NB4 (cell line): ENCODE measurements at places on chromosomes 6 and 20.

DNA sequence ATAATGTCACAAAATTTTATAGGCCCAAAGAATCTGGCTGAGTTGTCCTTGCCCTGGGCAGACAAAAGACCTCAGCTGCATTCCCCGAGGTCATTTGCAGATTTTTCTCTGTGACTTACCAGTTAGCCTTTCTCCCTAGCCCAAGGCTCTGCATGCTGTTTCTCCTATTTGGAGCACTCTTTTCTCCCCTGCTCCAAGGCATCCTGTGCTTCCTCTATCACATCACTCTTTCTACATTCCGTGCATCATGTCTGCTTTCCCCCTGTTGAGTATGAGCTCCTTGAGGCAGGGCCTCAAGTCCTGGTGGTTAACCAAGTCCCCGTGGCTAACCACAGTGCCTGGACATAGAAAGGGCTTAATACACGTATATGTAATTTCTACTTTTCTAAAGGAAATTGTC lies 593 bp upstream of the GSTA3 start:
- DNase-seq: peak; percentile 45

DNA sequence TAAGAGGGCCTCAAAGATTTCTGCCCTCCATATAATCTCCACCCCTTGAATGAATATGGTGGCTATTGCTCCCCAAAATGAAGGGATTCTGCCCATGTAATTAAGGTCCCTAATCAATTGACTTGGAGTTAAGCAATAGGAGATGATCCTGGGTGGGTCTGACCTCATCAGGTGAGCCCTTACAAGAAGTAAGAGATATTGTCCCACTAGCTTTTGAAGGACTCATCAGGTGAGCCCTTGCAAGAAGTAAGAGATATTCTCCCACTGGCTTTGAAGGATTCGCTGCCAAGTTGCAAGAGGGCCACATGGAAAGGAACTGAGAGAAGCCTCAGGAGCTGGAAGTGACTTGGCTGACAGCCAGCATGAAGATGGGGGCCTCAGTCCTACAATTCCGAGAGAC lies 103.4 kb downstream of the BMP7 start:
- DNase-seq: no peak

- DNase-seq: no peak
Observed at GRCh38 chr6:122042380-122042779, 357.1 kb upstream of the HSF2 start.

- DNase-seq: no peak
Observed at GRCh38 chr20:10658876-10659632, 14.7 kb downstream of the JAG1 start.

GRCh38 chr20:53369871-53370270 lies 223.8 kb downstream of the ZNF217 start:
- DNase-seq: no peak

DNA sequence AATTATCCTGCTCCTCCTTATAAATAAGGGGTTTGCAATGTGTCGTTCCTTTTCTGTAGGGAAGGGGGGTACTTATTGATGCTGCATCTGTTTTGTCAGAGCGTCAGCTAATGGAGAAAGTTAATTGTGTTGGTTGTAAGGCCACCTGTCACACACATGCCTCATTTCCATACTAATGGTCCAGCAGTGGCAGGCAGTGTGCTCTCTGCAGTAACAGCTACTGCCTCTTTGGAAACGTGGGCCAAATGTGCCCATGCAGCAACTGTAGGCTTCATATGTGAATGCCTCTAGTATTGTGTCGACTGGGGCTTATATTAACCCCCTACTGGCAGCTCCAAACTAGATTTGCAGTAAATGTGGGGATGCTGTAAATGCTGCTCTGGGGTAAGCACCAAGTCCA lies 56.3 kb upstream of the OLIG3 start:
- DNase-seq: no peak

DNA sequence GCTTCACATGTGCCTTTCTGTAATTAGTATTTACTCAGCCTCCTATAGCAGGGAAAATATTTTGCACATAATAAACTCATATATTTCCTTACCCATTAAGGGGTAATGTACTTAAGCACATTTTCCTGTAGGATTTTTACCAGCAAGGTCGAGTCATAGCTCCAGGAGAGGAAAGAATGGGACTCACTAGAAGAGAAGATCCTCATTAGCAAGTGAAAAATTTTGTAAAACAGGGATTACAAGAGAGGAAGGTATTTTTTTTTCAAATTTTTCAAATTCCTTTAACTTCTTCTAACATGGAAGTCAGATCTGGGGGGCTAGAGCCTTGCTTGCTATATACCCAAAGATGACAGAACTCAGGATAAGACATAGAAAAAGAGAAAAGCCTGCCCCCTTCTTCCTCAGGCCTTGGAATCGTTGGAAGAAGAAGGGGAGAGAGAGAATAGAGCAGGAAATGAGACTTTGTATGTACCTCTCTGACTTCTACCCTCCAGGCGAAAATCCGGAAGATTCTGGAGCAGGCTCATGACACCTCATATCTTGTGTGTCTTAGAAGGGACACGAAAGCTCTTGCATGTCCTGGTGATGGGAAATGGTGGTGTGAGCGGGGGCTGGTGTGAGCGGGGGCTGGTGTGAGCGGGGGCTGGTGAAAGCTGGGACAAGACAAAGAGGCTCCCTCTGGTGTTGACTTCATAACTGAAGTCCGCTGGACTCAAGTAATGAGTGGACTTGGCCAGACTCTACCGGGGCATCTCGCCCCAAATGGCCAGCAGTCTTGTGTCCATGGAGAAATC lies 256.9 kb upstream of the PLCB4 start:
- no peak for DNase-seq

DNA sequence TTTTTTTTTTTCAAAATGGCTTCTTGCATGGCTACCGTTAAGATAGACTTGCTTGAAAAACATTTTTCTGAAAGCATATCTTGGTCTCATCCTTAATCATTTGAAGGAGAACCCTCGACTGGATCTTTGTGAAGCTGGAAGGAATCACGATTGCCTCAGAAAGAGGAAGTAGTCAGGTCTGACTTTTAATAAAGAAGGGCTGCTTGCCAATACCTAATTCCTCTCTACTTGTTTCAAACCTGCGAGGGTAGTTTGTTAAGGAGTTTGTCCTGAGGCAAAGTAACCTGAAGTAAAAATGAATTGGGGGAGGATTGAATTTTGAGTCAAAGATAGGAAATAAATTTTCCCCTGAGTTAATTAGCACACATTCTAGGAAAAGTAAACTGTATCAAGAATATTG lies 288.1 kb upstream of the MAP3K7 start:
- no peak for DNase-seq

- no peak for DNase-seq
Observed at GRCh38 chr20:9402546-9402945, 111.8 kb upstream of the LAMP5 start.

GRCh38 chr20:17570347-17571152 lies 675 bp downstream of the DSTN start:
- DNase-seq: peak; percentile 66

DNA sequence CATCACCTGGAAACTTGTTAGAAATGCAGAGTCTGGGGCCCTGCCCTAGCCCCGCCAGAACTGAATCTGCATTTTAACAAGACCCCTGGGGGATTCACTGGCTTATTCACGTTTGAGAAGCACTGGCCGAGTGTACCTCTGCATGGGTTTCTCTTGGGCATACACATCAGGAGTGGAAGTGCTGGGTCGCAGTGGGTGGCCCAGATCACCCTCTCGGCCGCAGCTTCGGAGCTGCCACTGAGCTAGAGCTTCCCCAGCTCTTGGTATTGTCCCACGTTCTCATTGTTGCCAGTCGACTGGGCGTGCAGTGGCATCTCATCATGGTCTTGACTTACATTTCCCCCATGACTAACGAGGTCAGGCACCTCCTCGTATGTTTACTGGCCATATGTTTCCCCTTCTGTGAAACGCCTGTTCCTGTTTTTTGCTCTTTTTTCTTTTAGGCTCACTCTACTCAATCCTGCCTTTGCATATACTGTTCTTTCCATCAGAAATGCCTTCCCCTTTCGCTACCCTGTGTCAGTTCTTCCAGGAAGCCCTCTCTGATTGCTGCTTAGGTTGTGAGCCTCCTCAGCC lies 3.0 kb upstream of the DLGAP4 start:
- DNase-seq: peak; percentile 65

DNA sequence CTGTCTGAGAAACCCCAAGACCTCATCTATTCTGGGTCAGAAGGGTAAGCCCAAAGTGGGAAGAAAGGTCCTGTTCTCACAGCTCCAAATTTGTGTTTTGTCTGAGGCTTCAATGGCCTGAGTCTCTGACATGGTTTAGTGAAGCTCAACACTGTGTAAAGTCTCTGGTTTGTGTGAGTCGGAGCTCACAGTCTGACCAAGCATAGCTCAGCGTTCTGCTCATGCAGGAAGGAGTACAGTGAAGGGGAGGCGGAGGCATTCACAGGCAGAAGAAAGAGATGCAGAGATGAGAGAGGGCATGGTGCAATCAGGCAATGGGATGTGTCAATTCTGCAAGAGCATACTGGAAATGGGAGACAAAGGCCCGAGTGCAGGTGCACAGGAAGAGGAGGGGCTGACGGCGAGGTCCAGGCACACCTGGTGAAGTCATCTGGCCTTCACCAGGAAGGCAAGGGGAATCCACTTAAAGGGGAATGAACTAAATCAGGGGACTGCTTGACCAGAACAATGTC lies 463.0 kb upstream of the AGPAT4 start:
- no peak for DNase-seq

GRCh38 chr20:32541323-32542258 lies 43.5 kb downstream of the NOL4L start:
- DNase-seq: no peak

GRCh38 chr6:158050955-158051354 lies 69.3 kb downstream of the SYNJ2 start:
- no peak for DNase-seq

DNA sequence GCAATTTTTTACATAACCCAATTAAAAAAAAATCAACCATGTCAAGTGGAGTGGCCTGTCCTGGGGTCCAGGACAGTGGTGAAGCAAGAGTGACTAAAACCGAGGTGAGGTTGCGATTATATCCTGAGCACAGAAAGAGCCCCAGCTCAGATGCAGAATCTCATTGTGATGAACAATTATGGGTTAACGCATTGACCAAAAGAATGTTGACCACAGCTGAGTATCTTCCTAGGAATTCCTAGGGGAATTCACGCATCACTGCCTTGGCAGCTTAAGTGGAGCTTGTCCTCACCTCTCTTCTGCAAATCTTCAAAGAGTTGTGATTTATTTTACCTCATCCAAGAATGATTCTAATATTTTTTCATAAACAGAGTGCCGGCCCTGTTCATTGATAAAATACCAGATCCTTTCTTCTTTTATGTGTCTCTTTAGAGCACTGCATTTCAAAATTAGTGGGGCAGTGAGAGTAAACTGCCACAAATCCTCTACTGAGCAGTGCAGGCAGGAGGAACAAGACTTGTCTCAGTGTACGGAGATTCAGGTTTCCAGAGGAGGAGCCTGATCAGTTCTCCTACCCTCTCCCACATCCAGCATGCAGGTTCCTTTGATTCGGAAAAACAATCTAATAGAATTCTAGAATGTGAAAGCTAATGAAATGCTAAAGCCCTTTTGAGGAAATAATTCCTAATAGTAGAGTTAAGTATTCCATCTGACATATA lies 60.1 kb upstream of the ZNF184 start:
- DNase-seq: no peak

GRCh38 chr6:43412541-43412940 lies 14.8 kb upstream of the ABCC10 start:
- no peak for DNase-seq

DNA sequence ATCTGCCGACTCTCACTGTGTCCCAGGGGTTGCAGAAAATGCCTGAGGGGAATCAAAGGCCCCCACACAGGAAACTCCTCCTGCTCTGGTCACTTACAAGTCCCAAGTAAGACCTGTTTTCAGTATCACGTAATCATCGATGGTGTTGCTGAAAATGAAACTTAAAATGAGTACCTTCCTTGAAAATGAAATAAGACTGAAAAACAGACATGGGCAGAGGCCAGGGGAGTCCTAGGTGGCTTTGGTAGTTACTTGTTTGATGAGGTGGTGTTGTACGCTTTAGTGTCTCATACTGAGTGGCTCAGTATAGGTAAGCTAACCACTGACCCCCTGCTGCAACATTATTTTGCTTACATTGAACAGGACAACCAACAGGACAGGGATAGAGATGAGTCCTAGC lies 43.0 kb upstream of the SYNCRIP start:
- DNase-seq: no peak

DNA sequence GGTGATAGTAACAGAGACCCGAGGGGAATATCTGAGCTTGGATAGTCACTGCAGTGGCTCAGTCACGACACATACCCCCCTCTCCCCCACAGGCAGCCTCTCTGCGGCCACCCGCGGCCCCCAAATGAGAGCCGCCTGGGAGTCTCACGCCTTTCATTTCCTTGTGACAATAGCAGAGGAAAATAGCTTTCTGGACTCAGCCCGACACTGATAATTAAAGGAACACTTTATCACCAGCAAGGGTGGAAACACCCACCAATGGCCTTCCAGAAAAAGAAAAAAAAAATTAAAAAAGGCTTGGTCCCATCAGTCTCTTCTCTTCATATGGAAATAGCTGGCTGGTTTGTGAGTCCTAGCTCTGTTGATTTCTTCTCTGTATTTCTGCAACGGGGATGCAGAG lies 35.1 kb upstream of the KCNG1 start:
- no peak for DNase-seq

DNA sequence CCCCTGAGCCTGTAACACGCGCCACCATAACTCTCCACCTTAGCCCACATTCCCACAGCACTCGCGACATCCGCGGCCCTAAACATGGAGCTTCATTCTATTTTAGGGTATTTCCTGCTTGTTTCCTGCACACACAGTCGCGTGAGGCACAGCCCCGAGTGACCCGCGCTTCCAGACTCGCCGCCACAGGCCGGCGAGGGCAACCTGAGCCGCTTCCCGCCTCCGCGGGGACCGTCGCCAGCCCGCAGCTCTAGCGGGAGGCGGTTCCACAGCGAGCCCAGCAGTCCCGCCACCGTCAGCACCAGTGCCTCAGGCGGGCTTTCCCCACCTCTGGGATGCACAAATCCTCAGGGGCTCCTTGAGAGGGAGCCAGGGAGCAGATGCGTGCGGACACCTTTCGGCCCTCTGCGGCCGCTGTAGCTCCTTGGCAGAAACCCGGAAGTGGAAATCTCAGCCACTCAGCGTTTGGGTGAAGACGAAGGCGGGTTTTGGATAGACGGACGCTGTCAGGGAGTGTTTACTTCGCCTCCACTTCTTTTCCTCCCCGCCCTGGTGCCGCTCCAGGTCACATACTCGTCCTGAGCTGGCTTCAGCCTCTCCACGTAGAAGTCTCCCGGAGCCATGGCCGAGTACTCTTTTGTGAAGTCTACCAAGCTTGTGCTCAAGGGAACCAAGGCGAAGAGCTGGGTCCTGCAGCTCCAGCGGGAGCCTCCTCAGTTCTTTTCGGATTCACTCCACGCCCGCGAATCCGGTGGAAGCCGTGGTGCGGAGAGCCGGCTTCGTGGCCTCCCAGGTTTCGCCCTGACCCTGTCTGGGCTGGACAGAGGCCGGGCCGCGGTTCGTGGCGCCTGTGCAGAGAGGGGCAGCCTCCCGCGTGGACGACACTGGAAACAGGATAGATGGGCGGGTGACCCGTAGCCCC lies 2177.4 kb upstream of the DEFB115 start:
- DNase-seq: no peak

DNA sequence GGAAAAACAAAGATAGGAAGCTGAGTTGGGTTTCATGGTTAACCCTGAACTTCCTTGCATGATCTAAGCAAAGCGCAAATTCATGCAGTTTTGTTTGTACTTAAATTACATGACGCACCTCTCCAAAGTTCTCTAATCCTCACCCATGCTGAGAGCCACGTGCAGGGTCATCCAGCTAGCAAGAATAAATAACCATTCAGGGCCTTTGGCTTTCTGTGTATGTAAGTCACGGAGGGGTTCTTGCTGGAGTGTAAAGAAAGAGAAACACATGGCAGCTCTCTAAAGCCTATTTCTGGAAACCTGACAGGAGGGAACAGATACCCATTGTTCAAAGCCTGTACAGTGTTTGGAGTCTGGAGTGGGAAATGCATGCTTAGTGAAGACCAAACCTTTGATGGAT lies 171.7 kb upstream of the CCN2 start:
- no peak for DNase-seq
